ENCODE measurements at places on chromosomes 1 and 21.
A peak's percentile ranks its signal among the peaks of the same experiment; 100 is the strongest.

DNA sequence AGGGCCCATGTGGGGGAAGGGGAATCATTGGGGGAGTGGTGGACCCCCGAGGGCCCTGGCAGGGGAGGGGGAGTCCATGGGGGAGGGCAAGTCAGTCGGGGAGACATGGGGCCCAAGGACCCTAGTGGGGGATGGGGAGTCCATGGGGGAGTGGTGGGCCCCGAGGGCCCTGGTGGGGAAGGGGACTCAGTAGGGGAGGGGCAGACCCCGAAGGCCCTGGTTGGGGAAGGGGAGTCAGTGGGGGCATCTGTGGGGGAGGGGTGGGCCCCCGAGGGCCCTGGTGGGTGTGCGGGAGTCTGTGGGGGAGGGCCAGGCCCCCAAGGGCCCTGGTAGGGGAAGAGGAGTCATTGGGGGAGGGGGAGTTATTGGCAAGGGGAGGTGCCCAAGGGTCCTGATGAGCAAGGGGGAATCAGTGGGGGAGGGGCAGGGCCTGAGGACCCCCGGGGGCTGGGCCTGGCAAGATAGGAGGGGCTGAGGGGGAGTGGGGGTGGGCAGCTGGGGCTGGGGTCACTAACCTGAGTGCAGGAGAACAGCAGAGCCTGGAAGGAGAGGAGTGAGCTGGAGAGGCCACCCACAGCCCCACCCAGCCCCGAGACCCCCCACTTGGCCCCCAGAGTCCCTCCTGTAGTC, 2.1 kb downstream of the MXRA8 start:
- DNase-seq, result no peak

- DNase-seq, result no peak
Observed at GRCh38 chr1:197225611-197226010, 42.4 kb upstream of the CRB1 start.

- no peak for DNase-seq
Observed at GRCh38 chr21:31498985-31499384, 154.9 kb upstream of the TIAM1 start.

- DNase-seq, result peak; percentile 87
Observed at GRCh38 chr1:37995751-37996345, 6.0 kb upstream of the SF3A3 start.

DNA sequence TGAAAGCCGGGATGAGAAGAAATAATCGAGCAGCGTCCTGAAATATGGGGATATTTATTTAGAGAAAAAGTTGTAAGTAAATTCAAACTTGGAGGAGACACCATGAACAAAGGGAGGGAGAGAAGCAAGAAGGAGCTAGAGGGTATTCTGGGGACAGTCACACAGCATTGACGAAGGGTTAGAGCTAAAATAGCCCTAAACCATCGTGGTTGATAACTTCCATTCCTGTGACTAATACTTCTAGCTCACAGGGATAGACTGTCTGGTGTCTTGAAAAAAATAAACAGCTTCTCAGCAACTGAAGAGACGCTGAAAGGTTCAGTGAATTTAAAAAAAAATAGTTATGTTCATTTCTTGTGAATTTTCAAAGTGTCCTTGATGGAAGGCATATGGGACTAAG, 86.7 kb downstream of the LRRC53 start:
- no peak for DNase-seq

DNA sequence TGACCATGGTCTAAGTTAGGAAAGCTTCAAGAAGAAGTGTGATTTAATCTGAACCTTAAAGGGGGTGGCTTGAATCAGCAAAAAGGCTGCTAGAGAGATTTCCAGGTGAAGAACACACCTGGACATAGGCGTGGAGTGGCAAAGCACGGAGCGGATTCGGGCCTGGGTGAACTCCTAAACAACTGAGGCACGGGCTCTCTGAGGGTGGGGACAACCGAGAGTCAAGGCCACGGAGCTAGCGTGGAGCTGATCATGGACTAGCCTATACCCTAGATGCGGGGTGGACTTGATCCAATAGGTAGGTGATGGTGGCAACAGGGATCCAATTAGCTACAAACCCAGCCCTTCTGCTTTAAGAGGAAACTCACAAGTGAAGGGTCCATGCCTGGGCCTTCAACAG, 27.8 kb downstream of the SYT2 start:
- no peak for DNase-seq

DNA sequence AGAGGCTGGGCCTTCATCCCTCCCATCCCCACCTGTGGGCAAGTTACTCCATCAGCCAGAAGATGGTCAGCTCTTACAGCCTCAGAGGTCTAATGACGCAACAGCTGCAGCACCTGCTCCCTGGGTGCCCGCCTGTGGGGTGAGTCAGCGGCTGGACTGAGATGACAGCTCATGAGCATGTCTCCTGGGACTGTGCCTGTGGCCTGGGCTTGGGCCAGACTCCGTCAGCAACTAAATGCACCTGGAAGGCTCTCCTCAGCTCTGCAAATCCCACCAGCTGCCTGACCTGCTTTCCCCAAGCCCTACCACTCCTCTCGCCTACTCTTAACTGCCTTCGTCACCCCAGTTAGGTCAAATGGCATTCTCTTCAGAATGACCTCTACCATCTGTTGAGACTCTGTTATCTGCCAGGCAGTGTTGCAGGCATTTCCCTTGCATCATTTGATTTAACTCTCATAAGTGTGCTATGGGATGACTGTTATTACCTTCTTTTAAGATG, 47.7 kb downstream of the ETS2 start:
- DNase-seq, result no peak

DNA sequence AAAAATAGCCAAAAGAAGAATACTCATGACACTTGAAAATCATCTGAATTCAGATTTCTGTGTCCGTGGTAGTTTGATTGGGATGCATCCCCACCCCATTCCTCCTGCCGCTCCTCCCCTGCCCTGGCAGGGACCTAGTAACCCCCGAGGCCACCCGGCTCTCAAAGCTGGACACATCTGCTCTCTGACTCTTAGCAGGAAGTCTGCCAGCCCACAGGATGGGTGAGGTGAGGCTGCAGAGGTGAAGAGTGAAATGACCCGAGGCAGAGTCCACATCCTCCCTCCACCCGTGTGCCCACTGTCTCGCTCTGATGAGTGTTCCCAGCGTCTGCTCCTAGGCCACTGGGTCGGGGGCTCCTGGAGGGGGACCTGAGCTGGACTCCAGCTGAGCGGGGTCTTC, 308.5 kb upstream of the VAMP3 start:
- no peak for DNase-seq

DNA sequence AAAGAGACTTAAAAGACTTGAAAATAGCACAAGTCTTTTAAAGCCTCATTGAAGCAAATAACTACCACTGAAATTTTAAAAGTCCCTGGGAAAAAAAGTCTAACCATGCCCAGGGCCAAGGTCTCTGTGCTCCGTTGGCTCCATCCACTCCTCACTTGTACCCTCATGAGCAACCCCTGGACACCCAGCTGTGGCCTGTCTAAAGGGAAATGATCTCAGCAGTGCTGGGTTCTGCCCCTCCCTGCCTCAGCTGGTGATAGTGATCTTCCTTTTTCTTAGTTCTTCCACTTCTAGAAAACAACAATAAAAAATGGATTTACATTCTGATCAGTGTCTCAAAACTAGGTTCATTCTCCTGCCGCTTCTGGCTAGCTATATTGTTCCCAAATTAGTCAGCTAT, 423.5 kb upstream of the ADAMTS5 start:
- no peak for DNase-seq

GRCh38 chr1:25502957-25503356, 40.4 kb upstream of the LDLRAP1 start:
- DNase-seq, result no peak

- DNase-seq, result peak; percentile 51
Observed at GRCh38 chr1:33466159-33466558, 6.3 kb upstream of the ZSCAN20 start.

GRCh38 chr1:60111716-60112115, 38.1 kb upstream of the C1orf87 start:
- no peak for DNase-seq

DNA sequence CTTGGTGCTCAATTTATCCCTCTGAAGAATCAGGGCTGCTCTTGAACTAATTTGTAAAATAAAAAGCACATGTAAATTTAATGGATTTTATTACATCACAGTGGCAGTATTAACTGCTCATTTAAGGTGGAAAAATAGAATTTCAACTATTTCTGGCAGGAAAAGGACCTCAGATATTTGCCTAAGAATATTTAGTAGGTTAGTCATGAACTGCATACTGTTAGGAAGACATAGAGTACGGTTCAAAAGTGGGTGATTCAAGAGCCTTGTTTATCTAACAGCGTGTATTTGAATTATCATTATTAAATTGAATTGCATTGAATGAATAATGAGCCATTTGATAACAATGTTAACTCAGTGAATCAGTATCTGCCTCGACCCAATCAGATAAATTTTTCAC, 248.8 kb upstream of the PBX1 start:
- DNase-seq, result no peak

DNA sequence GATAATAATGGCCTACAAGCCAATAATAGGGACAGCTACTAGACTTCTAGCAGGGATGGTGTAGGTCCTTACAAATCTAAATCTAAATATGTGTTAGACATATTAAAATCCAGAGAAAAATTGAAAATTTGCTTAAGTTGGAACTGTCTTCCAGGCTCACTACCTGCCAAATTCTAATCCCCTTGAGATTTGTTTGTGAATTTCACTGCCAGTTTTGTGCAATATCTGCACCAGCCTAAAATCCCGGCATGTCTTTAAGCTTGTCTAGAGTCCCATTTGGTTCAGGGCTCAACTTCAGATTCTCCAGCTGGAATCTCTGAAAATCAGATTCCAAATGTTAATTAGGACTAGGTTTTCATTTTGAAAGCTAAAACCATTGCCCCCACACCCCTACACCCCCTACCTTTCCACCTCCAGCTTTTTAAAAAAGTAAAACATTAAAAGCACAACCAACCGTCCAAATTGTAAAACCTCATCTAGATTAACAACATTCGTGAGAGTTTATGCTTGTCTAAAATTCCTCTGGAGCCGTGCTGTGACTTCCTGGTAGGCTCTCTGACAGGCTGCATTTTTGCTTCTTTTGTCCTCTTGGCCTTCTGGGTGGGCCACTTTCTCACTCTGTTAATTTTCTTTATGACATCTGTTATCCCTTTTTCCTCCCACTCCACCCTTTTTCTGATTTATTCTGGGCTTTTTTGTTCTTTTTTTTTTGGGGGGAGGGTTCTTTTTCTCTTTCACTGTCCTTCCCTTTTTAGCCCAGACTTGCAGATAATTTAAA, 348.7 kb downstream of the PAPPA2 start:
- DNase-seq, result no peak

DNA sequence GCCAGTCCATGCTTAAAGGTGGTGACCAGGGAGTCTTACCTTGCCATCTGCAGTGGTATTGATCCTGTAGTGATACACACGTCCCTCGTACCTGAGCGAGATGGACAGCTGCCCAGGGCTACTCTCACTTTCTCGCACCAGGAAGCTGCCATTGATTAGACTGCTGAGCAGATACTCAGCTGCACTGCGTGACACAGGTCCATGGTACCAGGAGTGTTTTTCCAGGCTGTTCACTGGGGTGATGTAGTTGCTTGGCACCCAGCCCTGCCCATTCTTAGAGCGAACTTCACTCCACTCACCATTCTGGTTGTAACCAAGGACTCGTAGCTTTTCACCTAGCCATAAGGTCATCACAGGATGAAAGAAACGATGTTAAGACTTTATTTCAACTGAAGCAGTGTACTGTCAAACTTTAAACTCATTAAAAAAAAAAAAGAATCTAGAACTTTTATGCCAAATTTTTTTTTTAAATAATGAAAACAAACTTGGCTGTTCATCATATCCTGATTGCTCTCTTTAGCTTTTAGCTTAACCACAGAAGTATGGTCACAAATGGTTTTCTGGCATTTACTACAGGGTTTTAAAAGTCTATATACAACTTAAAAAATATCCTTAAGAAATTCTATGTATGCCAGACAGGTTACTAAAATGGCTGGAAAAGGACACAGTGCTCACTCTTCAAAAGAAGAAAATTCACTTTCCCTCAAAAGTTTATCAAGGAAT, 44.6 kb downstream of the TOR3A start:
- DNase-seq, result no peak

- DNase-seq, result no peak
Observed at GRCh38 chr1:87208931-87209330, 119.7 kb upstream of the LMO4 start.

GRCh38 chr1:32755810-32756159, 53.2 kb upstream of the SYNC start:
- no peak for DNase-seq

DNA sequence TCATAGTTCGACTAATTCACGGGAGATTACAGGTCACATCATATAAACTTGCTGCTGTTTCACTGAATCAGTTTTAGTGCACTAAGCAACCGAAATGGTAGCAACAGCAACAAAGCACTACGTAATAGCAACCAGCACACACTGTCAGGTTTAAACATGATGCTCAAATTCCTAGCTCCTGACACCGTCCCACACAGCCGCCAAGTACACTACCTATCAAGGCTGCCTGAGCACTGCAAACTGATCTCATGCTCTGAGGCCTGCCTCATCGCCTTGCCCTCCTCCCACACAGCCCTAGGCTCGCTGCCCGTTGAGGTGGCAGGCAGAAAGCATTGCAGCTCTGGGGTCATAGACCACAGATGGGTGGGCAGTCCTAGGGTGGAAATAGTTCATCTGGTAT, 12.4 kb downstream of the LAMC2 start:
- DNase-seq, result peak; percentile 69

All from renal pelvis (tissue), 12 donors.